ENCODE measurements at places on chromosomes 1 and 21. TPM values are rescaled to one million over a fixed set of nuclear protein-coding genes. Genes with fewer than 3 reads are reported as not detected.
A peak's percentile ranks its signal among the peaks of the same experiment; 100 is the strongest.

DNA sequence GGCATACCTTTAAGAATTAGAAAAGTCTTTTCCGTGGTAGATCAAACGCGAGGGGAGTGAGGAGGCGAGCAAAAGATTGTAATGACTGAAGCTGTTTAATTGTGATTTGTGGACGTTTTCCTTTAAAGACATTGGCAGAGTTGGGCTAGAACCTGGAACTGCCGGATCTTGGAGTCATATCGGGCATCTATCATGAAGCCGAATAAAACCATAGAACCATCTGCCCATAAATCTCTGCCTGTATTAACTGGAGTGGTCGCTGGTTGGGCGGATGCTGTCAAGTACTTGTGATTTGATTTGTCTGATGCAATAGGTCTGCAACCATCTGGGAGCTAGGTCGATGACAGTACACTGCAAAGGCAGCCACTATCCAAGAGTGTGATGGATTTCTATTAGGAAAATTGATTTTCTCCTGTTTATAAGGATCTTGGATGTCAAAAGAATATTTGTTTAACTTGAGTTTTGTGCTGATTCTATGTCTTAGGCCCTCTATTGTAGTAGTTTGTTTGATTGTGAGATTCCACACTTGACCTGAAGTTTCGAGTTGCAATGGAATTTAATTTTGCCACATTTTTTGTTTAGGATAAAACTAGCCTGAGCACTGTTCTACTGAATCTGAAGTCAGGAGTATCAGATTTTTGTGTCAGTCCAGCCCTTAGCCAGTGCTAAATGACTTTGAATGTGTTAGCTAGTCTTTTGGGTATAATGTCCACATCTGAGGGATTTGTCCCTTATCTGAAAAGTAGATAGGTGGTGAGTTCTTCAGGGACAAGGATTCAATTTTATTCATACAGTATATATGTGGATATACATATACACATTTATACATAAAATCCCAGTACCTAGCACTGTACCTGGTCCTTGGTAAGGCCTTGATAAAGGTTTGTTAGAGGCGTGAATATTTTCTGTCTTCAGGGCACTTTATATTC lies 1.2 kb downstream of the SARS1 start:
- peak; percentile 25 for DNase-seq

DNA sequence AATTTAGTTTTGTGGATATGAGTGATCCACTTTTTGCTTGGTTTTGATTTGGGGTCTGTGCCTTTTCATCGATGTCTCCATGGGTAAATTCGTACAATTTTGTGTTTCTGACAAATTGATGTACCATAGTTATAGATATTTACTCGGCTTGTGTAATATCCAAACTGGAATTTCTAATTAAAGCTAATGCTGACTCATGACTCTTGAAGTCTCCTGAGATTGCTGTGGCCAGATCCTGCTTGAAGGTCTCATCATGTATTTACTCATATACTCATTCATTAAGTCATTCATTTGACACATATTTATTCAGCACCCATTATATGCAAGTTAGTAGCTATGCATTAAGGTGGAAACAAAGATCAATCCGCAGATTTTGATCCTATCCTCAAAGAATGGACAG lies 423.2 kb downstream of the RWDD3 start:
- DNase-seq = no peak

AZIN2 gene
- 0.31 TPM for total RNA-seq

PTGFR gene
- not detected for total RNA-seq

GRCh38 chr1:111204201-111204982 lies 3.9 kb upstream of the DENND2D start:
- peak; percentile 77 for DNase-seq

DNA sequence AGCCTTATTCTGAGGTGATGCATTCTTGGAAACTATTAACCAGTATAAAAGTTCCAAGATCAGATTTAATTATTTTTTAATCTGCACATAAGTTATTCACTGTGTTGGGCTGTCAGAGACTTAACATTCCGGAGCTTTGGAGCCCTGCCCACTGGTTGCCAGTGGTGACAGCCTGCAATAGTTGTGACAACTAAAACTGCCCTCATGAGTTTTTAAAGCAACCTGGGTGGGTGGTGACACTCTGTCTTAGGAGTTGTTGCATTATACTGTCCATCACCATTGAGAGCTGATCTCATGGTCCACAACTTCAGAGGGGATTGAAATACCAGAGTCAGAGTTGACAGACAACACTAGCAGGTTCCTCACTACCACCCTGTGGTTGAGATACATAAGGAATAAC lies 653.9 kb upstream of the USP24 start:
- no peak for DNase-seq

KNCN gene
- total RNA-seq = not detected

DNA sequence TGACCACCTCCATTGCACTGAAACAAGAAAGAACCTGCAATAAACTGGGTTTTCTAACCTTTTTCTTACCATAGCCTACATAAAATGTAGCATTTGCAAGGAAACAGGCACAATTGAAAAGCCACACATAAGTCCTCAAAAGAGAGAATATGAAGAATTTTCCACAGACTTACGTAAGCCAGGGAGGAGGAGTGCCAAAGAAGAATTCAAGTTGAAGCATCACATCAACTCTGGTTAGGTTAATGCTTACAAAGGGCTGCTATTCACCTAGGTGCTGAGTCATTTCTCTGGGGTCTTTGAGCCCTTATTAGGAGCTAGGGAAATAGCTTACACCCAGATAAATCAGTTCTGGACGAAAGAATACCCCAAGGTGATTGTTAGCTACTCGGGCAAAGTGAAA lies 9.6 kb downstream of the OSCP1 start:
- no peak for DNase-seq

DNA sequence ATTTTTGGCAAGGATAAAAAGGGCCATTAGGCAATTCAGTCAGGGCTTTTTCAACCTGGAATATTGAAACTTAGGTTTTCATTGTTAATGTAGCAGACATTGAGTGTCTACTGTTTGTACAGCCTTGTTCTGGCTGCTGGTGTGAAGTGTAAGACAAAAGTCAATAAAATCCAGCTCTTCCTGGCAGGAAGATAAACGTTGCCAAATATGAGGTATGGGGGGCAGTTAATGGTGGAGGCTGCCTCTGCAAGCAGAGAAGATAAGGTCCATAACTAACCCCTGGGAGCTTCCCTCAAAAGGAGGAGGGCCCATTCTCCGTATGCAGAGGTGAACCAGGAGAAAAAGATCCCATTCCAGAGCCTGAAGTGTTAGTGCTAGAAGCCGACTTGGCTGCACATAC lies 19.5 kb upstream of the SHE start:
- DNase-seq = no peak

LCE1E gene
- 3.7 TPM for total RNA-seq

NAV1 gene
- 1.3 TPM for total RNA-seq

DIO1 gene
- total RNA-seq = not detected

- DNase-seq = no peak
Observed at GRCh38 chr1:66182551-66183178, 351.3 kb upstream of the SGIP1 start.

BARHL2 gene
- total RNA-seq = not detected

DNA sequence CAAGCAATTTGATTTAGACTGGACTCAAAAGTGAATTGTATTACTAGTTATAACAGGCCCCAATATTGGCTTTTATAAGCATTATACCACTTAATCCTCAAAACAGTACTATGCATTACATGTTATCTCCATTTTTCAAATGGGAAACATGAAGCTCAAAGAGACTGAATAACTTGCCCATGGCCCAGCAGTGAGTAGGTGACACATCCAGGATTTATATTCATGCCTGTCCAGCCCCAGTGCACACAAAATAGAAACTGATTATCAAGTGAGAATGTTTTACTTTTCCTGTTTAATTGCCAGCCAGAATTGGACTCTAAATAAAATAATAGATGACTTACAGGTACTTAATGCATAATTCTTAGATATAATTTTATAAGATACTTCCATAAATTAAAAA lies 82.9 kb downstream of the NIBAN1 start:
- no peak for DNase-seq

- no peak for DNase-seq
Observed at GRCh38 chr1:170556917-170557316, 25.0 kb downstream of the GORAB start.

DNA sequence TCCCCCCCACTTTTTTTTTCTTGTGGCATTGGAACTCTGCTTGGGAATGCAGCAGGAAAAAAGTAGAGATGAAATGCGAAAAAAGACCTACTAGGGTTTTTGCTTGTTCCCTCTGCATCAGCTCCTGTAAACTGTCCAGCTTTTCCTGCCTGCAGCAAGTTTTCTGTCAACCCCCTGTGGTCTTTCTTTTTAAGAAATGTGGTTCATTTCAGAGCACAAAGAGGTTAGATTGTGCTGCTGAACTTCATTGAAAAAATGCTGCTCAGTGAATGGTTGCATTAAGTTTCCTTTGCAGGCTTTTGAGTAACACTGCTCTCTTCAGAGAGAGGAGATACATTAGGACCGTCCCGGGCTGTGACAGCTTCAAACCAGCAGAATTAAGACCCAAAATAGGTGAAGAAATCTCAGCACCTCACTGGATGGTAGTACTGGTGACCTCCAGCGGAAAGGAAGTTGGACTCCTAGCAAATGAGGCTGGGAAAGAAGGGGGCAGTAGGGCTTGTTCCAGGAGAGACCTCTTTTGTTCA lies 80.7 kb downstream of the NDUFS5 start:
- DNase-seq = no peak

S100A8 gene
- total RNA-seq = not detected

- no peak for DNase-seq
Observed at GRCh38 chr1:151574575-151575529, 34.7 kb downstream of the TUFT1 start.

- DNase-seq = no peak
Observed at GRCh38 chr1:245671966-245672767, 517.4 kb downstream of the KIF26B start.

DNA sequence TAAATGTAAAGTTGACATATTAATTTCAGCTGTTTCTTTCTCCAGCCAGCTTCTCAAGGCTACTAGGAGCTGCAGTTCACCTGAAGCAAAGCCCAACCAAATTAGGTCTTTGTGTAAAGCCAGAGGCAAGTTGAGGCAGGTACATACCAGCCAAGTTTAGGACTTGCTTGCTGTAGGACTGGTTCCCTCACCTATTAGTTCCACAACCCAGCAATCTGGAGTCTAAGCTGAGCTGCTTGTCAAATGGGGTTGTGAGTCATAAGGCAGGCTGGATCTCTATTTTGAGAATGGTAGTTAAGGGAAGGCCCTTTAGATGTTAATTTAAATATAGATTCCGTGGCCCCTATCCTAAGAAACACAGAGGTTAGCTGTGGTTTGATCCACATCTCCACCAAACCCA lies 7.6 kb upstream of the FLG2 start:
- no peak for DNase-seq

- DNase-seq = no peak
Observed at GRCh38 chr1:167409183-167409582, 109.1 kb downstream of the CD247 start.

DNA sequence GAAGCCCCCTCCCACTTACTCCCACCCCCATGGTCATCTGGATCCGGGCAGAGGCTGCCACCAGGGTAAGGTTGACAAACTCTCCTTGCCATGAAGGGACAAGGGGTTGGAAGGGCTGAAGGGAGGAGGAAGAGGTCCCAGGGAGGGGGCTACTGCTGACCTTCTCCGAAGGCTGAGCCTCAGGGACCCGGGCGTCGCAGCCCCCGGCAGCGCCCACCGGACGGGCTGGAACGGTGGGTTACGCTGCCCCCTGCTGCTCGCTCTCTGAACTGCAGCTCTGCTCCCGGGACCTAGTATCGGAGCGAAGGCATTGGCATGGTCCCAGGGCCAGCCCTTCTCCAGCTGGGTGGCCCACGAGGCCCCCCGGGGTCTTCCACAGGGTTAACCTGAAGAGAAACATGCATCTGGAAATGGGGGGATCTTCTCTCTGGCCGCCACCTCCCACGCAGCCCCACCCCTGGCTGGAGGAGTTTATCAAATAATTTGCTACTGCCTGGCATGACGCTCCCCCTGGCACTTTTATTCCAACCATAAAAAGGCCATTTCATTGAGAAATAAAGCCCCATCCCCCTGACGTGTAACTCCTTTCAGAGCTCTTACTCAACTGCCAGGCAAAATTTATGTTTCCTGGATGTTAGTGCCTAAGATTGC lies 70.4 kb upstream of the TARDBP start:
- DNase-seq = no peak

- no peak for DNase-seq
Observed at GRCh38 chr1:30255111-30255724, 468.2 kb downstream of the MATN1 start.

- DNase-seq = no peak
Observed at GRCh38 chr21:42337276-42337675, 13.5 kb downstream of the TFF2 start.

AADACL4 gene
- total RNA-seq = not detected

OR10J1 gene
- total RNA-seq = not detected

HUNK gene
- total RNA-seq = not detected

DNA sequence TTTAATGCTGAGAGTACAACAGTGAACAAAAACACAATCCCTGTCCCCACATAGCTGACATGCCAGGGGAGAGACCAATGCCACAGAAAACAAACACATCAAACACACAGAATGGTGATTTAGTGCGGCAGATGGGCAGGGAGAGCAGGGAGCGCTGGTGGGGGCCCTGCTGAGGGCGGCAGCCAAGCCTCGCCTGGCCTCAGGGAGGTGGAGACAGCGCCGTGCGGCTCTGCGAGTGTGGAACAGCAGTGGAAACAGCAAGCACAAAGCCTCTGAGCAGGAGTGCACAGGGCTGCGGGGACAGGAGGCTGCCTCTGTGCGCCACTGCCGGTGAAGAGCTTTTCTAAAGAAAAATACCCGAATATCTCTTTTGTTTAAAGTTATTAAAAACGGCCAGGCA lies 17.0 kb downstream of the MCM3AP start:
- no peak for DNase-seq

All from GM12878 (cell line).